Activated T-helper 1 cell treated with anti-CD3 and anti-CD28 coated beads, Interleukin-12 subunit alpha, Interleukin-12 subunit beta, Interleukin-2, Interleukin-4 antibody, amounts not matched to agents 30 ng/mL and 10 ng/mL and 1 ng/mL, durations not matched to agents 14 hours and 24 hours and 36 hours (primary cell): ENCODE measurements at places on chromosomes 1 and 21.
A peak's percentile ranks its signal among the peaks of the same experiment; 100 is the strongest.

- no peak overlapping the region for H3K4me3 ChIP-seq
- no peak for DNase-seq
- H3K36me3 ChIP-seq = peaks cover 32% of the 10 kb centered on the region
- no peak overlapping the region for H3K27ac ChIP-seq
Measured at GRCh38 chr1:113913312-113913668, 8.2 kb downstream of the DCLRE1B start.

DNA sequence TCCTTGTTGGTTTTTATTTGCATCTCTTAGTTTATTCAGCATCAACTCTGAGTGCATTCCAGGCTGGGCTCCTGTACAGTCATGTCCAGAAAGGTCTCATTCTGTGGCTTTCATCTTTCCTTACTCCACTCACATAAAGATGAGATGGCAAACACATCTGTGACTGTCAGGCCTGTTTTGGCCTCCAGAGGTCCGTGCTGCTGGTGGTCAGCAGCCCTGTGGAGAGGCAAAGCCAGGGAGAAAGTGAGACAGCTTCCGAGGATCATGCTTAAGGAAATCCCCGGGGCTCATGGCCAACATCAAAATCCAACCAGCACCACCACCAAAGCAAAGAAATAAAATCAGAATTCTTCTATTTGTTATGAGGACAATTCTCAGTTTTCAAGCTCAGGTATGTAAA, 96.1 kb upstream of the HIVEP3 start:
- H3K36me3 ChIP-seq = peaks cover 11% of the 10 kb centered on the region
- H3K27ac ChIP-seq = no peak overlapping the region
- peaks cover 46% of the 10 kb centered on the region for H3K4me1 ChIP-seq
- DNase-seq = no peak
- H3K4me3 ChIP-seq = no peak overlapping the region
- H3K27me3 ChIP-seq = no peaks in the 10 kb centered on the region

DNA sequence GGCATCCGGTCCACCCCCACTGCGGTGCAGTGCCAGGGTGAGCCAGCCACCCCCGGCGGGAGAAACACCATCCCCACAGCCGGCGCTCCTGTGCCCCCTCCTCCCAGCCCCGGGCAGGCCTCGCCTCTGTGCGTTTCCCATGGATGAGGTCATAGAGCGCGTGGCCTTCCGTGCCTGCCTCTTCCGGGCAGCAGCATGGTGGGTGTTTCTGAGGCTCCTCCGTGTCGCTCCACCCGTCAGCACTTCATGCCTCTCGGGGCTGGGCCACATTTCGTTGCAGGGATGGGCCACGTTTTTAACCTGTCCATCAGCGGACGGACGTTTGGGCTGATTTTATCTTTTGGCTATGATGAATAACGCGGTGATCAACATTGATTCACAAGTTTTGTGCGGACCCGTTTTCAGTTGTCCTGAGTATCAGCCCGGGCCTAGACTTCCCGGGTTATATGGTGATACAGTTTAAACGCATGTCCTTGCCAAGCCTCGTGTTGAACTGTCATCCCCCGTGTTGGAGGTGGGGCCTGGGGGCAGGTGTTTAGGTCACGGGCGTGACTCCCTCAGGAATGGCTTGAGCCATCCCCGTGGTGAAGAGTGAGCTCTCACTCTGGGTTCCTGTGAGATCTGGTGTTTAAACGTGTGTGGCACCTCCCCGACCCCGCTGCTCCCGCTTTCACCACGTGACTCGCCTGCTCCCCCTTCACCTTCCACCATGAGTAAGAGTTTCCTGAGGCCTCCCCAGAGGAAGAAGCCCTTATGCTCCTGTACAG, 64.8 kb downstream of the SLX9 start:
- H3K4me3 ChIP-seq = no peak overlapping the region
- DNase-seq = no peak

DNA sequence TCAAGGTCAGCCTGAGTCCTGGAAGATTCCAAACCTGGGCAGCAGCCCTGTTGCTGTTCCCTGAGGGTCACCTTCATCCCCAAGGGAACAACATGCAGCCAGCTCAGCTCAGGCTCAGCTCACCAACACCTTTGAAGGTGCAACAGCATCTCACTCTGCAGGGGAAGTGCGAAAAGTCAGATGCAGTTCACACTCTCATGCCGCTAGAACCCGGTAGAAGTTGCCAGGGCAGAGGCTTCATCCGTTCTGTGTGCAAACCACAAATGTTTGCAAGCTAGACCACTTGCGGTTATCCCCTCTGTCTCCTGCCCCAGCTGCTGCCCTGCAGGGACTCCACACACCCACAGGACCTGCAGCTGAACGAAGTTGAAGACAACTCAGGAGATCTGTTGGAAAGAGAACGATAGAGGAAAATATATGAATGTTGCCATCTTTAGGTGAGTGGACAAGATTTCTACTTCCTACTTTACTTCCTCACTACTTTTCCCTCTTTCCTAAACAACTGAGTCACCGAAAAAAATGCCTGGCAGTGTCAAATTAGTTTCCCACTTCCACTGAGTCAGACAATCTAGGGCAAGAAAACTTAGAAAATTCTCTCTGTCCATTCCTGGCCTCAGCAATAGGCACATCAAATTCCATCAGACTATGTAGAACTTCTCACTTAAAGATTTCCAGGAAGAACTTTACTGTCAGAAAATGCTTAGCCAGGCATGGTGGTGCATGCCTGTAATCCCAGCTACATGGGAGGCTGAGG, 1.8 kb upstream of the FCRL6 start:
- peaks cover 14% of the 10 kb centered on the region for H3K4me1 ChIP-seq
- DNase-seq = peak; percentile 26
- no peak overlapping the region for H3K27ac ChIP-seq
- H3K27me3 ChIP-seq = peaks cover 48% of the 10 kb centered on the region
- no peak overlapping the region for H3K4me3 ChIP-seq
